ENCODE measurements at places on chromosomes 1 and 21.

GRCh38 chr1:35622510-35623178 is 18.7 kb downstream of the PSMB2 start:
- no peak for DNase-seq

DNA sequence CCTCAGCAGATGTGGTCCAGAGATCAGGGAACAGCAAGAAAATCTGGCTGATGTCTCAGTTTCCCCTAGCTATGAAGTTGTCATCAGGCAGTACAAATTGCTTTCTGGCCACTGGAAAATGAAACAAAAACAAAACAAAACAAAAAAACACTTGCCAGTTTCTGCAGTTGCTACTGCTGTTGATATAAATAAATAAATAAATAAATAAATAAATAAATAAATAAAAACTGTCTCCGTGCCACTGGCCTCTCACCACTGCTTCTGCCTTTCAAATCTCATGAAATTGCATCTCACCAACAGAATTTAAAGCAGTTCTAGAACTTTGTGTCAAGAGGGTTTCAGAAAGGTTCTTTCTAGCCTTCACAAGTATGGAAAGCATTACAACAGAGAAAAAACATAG is 62.9 kb downstream of the C1orf87 start:
- no peak for DNase-seq

GRCh38 chr1:92536980-92537884 is 50.5 kb upstream of the GFI1 start:
- peak; percentile 25 for DNase-seq

GRCh38 chr1:247330548-247331171 is 1.0 kb downstream of the ZNF496 start:
- DNase-seq = no peak

DNA sequence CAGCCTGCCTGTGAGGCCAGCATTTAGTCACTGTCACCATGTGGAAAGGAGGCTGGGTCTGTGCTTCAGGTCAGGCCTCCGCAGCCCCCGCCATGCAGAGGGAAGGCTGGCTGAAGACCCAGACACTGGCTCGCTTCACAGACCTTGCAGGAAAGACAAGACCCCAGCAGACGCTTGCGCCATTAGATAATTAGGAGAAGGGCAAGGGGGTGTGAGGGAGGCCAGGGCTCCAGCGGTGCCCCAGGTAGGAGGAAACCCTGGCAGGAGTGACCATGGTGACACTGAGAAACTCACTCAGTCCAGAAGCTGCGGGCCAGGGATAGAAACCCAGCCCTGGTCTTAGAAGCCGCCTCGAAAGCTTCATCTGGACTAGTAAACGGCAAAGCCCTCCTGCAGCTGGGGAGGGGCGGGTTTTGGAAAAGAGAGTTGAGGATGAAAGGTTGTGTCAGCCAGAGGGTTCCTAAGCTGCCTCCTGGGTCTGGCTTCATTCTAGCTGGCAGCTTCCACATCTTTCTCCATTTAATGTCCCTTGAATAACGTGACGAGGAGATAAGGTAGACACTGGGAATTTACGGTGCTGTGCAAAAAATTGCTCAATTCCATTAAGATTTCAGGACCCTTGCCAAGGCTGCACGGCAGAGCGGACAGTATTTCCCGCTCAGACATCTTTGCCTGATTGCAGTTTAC is 294.1 kb upstream of the VAMP3 start:
- no peak for DNase-seq

DNA sequence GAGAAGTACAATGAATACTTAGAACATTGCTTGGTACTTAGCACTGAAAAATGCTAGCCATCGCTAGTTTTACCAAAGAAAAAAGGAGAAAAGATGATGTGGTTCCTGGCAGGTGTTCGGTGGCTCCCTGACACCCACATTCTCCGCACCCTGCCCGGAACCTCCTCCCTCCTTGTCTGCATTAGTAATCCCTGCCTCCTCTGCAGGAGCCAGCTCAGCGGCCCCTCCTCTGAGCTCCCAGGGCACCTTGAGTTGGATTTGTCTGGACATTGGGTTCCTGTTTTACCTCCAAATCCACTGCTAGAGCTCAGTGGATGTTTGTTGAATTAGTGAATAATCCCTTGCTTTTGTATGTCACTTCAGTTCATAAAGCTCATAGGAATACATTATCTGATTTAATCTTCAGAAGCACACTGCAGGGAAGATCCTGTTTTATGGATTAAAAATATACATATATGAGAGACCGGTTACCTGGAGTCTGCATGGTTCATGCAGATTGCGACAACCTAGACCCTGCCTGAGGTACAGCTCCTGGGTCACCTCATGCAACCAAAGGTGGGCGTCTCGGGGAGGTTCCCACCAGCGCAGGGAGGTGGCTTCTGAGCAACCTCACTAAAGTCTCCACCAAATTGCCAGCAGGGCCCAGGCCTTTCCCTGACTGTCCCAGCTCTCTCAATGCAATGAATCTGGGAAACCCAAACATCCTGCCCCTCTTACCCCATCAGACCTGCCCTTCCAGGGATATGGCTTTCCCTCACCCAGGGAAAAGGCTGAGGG is 24.2 kb downstream of the PCAT6 start:
- no peak for DNase-seq

- DNase-seq = no peak
Observed at GRCh38 chr1:7568053-7568452, 203.0 kb upstream of the VAMP3 start.

GRCh38 chr1:153355445-153356071 is 2.1 kb upstream of the S100A9 start:
- DNase-seq = peak; percentile 63

GRCh38 chr1:235336903-235337302 is 8.5 kb downstream of the GGPS1 start:
- DNase-seq = peak; percentile 57

GRCh38 chr1:91754348-91754747 is 131.6 kb downstream of the TGFBR3 start:
- DNase-seq = no peak

GRCh38 chr1:162956922-162957321 is 95.9 kb upstream of the CCDC190 start:
- DNase-seq = no peak

DNA sequence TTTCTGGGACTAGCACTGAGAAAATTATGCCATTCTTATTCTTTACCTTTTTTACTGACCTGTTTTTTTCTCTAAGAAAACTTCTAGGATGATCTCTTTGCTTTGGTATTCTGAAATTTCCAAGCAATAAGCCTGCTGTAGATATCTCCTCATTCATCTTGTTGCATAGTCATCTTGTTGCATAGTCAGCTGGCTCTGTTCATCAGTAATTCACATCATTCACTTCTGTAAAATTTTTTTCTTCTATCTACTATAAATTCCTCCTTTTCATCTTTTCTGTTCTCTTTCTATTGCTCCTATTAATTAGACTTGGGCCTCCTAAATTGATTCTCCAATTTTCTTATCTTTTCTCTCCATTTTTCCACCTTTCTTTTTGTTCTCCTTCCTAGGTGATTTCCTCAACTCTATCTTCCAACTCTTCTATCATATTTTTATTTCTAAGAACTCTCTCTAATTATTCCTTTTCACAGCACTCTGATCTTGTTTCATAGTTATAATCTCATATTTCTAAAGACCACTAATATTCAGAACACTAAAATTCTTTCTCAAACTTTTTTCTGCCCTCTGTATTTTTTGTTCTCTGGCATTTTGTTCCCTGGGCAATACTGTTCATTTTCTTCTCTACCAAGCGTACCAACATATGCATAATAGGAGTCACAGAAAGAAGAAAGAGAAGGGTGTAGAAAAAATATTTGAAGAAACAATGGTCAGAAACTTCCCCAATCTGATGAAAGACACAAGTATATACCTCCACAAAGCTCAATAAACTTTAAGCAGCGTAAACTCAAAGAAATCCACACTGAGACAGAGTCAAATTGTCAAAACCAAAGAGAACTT is 17.7 kb downstream of the TUT4 start:
- no peak for DNase-seq

DNA sequence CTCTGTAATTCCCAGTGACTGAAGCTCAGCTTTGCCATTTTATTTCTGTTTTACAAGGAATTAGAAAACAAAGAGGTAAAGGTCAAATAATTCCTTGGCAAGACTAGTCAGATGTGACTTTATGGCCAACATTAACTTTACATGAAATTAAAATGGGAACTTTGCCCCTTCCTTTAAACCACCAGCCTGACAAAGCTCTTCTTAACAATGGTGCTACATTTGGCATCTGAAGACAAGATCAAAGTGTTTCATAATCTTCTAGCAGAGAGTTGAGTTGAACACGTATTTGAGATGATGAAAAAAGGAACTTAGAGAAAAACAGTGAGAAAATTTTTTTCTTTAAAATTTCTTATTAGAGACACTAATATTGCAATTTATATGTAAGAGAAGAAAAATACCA is 193.8 kb downstream of the AK5 start:
- no peak for DNase-seq

- no peak for DNase-seq
Observed at GRCh38 chr21:26914557-26914956, 52.3 kb downstream of the ADAMTS5 start.

- no peak for DNase-seq
Observed at GRCh38 chr1:102535829-102536505, 539.2 kb upstream of the OLFM3 start.

GRCh38 chr1:200181861-200182260 is 154.4 kb downstream of the NR5A2 start:
- DNase-seq = no peak

DNA sequence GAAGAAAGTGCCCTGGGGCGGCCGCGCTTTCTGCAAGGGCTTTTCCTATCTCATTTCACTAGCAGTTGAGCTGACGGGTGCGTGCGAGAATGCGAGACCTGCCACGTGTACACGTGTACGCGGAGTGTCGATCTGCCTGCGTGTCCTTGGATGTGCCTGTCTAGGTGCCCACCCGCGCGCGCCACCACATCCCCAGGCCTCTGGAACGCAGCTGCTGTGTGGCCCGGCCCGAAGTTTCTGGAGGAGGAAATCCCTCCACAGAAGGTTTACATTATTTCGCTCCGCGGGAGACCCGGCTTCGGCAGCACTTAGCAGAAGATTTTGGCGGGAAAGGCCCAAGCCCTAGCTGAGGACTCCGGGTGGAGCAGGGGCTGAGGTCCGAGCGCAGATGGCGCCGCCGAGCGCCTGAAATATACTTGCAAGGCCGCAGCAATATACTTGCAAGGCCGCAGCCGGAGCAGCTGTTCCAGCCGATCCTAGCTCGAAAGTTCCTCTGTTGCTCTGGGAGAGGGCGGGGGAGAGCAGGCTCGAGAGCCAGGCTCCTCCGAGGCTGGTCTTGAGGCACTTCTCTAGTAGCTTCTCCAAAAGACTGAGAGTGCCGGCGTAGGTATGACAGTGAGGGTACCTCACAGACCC is 3.9 kb downstream of the TBX15 start:
- no peak for DNase-seq

GRCh38 chr21:41008974-41009373 is 159.0 kb upstream of the BACE2 start:
- DNase-seq = no peak

- DNase-seq = no peak
Observed at GRCh38 chr21:42039470-42039901, 29.3 kb upstream of the ZBTB21 start.

DNA sequence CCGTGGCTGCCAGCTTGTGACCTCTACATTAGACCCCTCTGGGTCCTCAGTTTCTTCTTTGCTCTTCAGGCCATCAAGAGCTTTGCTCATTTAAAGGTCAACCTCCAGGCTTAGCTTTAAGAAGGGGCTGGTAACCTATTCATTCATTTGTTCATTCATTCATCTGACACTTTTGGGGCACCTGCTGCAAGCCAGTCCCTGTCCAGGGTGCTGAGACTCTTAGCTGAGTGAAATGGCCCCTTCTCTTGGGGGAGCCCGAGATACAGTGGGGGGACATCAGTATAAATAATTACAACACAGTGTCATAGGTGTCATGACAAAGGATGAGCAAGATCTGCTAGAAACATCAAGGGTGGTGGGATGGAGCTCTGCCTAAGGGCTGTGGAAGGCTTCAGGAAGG is 10.5 kb upstream of the TTC4 start:
- no peak for DNase-seq

GRCh38 chr1:60367532-60367931 is 294.0 kb upstream of the C1orf87 start:
- no peak for DNase-seq

DNA sequence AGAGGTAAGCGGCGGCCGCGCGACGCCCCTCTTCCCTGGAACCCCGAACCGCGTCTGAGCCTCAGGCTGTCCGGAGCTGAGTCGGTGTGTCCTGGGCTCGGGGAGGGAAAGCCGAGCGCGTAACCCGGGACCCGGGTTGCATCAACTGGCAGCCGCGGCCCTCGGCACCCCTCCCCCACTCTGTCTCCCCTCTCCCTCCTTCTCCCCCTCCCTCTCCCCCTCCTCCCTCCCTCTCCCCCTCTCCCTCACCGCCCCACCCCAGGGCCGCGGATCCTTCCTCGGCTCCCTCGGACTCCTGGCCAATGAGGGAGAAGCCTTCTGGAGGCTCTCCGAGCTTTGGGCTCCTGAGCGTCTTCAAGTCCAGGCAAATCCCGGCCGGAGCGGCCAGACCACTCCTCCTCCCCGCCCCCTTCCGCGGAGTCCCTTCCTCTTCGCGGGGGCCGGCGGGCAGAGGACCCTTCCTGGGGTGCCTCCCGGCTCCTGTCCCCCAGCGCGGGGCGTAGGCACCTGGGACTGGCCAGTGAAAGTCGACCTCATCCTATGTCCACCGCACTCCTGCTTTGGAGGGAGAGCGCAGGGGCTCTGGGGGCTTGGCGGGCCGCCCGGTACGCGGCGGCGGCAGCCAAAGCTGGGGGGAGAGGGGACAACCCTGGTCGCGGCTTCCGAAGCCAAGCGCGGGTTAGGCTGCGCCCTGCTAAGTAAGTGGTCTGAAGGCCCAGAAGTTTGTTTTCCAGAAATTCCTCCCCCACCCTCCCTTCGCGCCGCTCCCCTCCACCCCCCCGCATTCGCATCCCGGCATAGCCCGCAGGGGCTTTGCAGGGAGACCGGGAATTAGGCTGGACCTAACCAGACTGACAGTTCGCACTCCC is 850 bp downstream of the SESN2 start:
- DNase-seq = peak; percentile 63

GRCh38 chr1:237269938-237270337 is 228.0 kb downstream of the RYR2 start:
- no peak for DNase-seq

- no peak for DNase-seq
Observed at GRCh38 chr1:64427879-64428278, 42.0 kb upstream of the CACHD1 start.

DNA sequence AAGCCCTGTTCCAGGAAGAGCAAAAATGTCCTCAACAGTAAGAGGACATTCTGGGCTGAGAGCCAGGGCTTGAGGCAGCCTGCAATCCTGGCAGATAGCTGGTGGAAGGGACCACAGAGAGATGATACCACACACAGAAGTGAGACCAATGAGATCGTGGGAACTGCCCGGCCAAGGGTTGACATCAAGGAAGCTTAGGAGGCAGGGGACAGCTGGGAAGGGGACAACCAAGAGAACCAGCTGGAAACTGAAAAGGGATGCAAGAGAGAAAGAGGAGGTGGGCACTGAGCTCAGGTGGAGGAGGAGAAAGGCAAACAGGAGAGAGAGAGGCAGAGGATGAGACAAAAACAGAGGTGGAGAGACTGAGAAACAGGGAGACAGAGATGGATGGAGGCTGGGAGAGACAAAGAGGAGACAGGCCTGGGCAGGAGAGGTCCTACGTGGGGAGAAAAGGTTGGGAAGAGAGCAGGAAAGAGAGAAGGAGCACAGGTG is 9.2 kb downstream of the PDZK1IP1 start:
- DNase-seq = no peak

- no peak for DNase-seq
Observed at GRCh38 chr1:40301541-40302299, 15.4 kb downstream of the COL9A2 start.

- DNase-seq = peak; percentile 62
Observed at GRCh38 chr21:34367320-34367935, 3.6 kb downstream of the KCNE2 start.

All from activated naive CD4-positive, alpha-beta T cell treated with anti-CD3 and anti-CD28 coated beads, Interleukin-2, amount 10 ng/mL, durations not matched to agents 7 days and 5 days (primary cell).